A549 treated with CpdA at 1 μM for 4 hours (cell line): ENCODE measurements at places on chromosomes 13 and 19. TPM values are rescaled to one million over a fixed set of nuclear protein-coding genes. Genes with fewer than 3 reads are reported as not detected.

Gene CASP14
- not detected in 5 replicates for total RNA-seq

Gene KLF12
- 1.6 to 2.7 TPM (median 2.1 TPM) in 5 replicates for total RNA-seq

Gene PEAK3
- total RNA-seq, result not detected in 5 replicates

Gene CCDC169
- 0.30 to 0.47 TPM (median 0.40 TPM) in 5 replicates for total RNA-seq

Gene KLF2
- 10.0 to 25.2 TPM (median 20.7 TPM) in 5 replicates for total RNA-seq

Gene GARIN5A
- 1.9 to 2.3 TPM (median 2.2 TPM) in 5 replicates for total RNA-seq

Gene ZIC5
- 2.9 to 4.0 TPM (median 3.2 TPM) in 5 replicates for total RNA-seq

Gene LRRC63
- 0.03 to 0.11 TPM in 2 of 5 replicates, not detected in the others for total RNA-seq

Gene ATP13A1
- total RNA-seq, result 22.5 to 35.4 TPM (median 33.4 TPM) in 5 replicates

Gene ZNF772
- 1.1 to 1.7 TPM (median 1.5 TPM) in 5 replicates for total RNA-seq

Gene ZNF525
- total RNA-seq, result 0.26 to 0.82 TPM (median 0.38 TPM) in 5 replicates

Gene FFAR1
- not detected in 5 replicates for total RNA-seq

Gene GPR4
- total RNA-seq, result 0.13 to 0.38 TPM (median 0.22 TPM) in 5 replicates

Gene GPX4
- total RNA-seq, result 387 to 508 TPM (median 482 TPM) in 5 replicates

Gene ZNF69
- not detected in 5 replicates for total RNA-seq

Gene ZNF610
- not detected in 5 replicates for total RNA-seq

Gene KIR2DL3
- not detected in 5 replicates for total RNA-seq

Gene CHAF1A
- 22.5 to 24.9 TPM (median 23.7 TPM) in 5 replicates for total RNA-seq

Gene SMIM44
- total RNA-seq, result not detected in 5 replicates

Gene FXYD1
- total RNA-seq, result 0.35 to 0.85 TPM (median 0.44 TPM) in 4 of 5 replicates, not detected in the other
